AML-193 (cell line): ENCODE measurements at places on chromosomes 4 and X.

DNA sequence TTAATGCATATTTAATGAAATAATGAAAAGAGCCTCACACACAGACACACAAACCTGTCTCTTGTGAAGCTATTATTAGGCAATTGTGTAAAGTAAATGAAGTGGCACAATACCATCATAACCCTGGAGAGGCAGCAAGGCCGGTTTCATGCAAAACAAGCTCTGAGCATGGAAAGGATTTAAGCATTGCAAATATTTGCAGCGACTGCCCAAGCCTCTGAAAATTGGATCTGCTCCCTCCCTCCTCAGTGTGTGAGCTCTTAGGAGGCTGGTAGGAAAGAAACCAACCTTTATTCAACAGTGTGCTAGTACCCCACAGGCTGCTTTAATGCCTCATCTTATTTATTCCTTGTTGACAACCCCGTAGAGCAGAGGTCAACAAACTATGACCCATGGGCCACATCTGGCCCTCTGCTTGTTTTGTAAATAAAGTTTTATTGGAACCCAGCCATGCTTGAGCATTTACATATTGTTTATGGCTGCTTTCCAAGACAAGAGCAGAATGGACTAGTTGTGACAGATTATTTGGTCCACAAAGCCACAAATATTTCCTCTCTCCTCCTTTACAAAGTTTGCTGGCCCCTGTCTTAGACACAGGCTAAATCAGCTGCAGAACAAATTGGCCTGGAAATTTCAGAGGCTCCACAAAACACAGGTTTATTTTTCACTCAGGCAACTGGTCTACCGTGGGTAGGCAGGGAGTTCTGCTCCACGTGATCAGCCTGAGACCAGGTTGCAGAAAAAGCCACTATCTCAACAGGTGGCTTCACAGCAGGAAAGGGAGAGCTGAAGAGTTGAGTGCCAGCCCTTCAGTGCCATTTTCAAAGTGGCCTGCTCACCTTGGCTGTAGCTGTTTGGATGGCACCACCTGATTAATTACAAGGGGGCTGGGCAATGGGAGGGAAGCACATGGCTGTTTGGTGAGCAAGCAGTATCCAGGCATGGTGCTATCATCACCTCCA lies 16.8 kb downstream of the RS1 start:
- DNase-seq, result no peak

DNA sequence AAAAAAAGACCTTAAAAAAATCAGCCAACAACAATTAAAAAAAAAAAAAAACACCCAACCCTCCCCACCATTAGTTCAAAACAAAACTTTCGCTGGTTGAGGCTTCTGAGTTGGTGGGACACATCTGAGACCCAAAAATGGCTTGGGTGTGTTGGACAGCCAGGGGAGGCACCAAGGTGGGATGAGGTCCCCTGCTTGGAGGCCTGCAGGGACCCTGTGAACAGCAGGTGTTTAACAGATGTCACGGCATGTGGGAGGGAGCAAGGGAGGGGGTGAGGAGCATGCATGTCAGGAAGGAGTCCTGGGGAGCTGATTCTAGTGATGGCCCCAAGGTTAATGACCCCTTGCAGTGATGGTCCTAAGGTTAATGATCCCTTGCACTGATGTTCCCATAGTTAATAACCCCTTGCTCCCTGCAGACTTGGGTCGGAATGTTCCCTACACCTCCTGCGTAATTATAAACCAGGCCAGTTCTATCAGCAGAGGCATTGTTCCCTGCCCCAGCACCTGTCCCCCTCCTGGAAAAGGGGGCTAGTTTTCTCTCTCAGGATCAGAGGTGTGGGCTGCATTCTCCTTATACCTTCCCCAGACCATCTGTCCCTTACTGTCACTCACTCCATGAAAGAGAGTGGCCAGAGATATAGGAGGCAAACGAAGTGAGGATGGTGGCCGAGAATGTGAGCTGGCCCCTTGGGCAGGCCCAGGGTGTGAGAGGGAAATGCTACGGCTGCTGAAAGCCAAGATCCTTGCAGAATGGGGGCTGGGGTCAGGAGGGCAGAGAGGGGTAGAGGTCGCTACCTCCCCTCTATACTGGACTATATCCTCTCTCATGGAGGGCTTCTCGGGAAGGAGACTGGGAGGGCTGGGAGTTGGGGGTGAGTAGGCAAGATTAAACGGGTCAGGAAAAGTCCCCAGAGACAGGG lies 2.3 kb upstream of the FOXP3 start:
- no peak for DNase-seq

- no peak for DNase-seq
These were observed 208.9 kb downstream of the ADAMTS3 start for GRCh38 chr4:72360075-72360474.

GRCh38 chr4:87109121-87109520 lies 111.3 kb downstream of the KLHL8 start:
- DNase-seq, result no peak

- no peak for DNase-seq
These were observed 180.9 kb downstream of the DACH2 start for GRCh38 chrX:86329174-86329573.

DNA sequence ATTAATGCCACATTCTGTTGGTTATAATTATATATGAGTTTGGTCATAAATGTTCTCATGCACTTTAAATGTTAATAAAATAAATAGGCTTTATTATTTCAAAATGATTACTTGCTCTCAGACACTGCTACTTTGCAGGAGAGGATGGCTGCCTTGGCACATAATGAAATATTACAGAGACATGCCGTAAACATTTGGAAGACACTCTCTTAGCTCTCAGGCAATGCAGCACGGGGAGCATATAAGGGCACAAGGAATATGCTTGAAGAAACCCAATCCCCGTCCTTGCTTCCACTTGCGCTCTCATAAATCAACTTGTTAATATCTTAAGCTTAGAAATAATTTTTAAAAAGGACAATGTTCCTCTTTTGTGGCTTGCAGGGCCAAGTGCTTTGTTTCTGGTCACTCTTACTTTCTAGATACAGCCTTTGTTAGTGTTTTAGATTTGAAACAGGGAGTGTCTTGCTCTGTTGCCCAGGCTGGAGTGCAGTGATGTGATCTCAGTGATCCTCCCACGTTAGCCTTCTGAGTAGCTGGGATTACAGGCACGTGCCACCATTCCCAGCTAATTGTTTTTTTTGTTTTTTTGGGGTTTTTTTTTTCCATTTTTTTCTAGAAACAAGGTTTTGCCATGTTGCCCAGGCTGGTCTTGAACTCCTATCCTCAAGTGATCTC lies 445.0 kb downstream of the SPRY1 start:
- DNase-seq, result no peak

DNA sequence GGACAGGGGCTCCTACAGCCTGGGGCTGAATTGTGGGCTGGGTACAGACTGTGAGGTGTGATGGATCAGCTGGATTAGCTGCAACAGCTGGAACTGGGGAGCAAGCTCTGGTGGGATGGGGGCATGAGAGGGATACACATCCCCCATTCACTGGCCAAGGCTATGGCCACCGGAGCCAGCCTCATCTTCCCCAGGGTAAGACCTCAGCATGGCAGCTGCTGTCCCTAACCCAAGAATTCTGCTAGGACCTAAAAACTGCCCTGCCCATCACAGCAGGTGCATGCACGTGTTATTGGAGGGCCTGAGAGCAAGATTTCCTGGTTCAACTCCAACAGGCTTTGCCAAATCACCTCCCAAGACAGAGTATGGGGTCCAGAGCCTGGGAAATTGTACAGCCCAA lies 258.6 kb upstream of the AGTR2 start:
- no peak for DNase-seq

GRCh38 chr4:83180431-83180968 lies 66.0 kb upstream of the PLAC8 start:
- no peak for DNase-seq

DNA sequence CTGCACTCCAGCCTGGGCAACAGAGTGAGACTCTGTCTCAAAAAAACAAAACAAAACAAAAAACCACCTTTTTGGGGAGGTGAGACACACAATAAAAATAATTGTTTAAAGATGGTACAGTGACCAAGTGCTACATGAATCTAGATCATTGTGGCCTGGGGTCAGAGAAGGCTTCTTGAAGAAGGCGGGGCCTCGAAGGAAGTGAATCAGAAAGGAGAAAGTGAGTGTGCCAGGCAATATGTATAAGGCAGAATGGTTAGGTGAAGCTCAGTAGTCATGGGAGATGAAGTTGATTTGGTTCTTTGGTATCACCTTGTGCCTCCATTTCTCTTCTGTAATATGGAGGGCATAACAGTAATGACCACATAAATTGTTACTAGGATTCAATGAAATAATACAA lies 58.9 kb downstream of the DOCK11 start:
- no peak for DNase-seq

- DNase-seq, result no peak
These were observed 29.9 kb downstream of the TKTL1 start for GRCh38 chrX:154325541-154325940.

DNA sequence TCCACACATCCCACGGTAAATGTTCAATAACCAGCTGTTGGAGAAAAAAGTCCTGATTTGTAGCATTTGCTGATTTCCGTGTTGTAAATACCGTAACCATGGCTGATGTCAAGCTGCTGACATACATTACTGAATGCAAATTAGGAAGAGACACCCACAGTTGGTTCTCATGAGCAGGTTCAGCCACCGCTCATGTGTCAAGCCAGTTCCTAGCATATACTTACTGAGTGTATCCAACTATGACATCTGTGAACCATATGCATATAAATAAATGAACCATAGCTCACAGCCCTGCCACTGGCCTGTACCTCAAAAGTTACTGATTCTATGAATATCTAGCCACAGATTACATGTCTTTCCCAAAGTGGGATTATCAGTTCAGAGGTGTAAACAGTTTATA lies 29.5 kb downstream of the FHDC1 start:
- no peak for DNase-seq

DNA sequence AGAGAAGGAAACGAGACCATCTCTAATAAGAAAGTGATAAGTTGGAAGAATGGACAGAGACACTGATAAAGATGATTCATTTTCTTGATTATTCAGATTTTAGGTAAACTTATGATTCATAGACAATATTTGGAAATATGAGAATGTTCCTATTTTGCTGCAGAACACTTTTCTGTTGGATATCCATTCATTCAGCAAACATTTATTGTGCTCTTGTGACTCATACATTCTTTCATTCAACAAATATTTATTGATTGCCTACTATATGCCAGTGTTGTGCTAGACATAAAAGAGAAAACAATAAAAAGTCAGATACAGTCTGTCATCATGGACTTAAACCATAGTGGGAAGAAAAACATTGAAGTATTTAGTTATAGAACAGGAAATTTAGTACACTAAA lies 1232.0 kb downstream of the STIM2 start:
- DNase-seq, result no peak

- DNase-seq, result no peak
These were observed 34.6 kb downstream of the COX18 start for GRCh38 chr4:73034896-73035295.

DNA sequence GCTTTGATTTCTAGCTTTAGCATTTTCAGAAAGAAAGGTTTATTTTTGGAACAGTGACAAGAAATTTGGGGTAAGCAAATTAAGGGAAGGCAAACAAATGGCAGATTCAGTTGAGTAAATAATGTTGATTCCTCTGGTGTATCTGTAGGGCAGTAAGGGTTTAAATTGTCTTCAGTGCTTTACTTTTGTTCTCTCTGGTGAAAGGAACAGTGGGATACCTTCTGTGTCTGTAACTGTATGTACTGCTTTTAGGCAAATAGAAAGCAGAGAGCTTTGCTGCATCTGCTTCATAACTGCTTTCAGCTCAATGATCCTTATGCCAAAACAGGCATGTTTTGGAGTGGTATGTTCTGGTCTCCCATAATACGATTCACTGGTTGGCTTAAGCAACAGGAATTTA lies 932.1 kb upstream of the SLIT2 start:
- no peak for DNase-seq

GRCh38 chr4:1675802-1676137 lies 8.3 kb downstream of the FAM53A start:
- DNase-seq, result no peak

DNA sequence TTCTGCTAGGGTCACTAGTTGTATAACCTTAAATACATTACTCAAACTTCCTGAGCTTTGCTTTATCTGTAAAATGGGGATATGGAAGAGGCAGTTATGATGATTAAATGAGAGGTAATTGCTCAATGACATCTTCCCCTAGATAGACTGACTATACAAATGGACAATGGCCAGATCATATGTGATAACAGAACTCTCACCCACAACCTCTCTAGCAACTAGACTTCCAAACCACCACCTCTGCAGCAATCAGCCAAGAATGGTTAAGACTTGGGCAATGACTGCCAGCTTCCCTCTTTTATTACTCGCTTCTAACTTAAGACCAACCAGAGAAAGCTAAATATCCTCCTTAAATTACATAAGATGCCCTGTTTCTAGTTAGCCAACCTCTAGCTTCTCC lies 2.9 kb upstream of the SEPSECS start:
- peak; percentile 93 for DNase-seq

- no peak for DNase-seq
These were observed 51.7 kb downstream of the SCD5 start for GRCh38 chr4:82746705-82747574.

- DNase-seq, result no peak
These were observed 57.3 kb upstream of the ZNF157 start for GRCh38 chrX:47313056-47313455.

DNA sequence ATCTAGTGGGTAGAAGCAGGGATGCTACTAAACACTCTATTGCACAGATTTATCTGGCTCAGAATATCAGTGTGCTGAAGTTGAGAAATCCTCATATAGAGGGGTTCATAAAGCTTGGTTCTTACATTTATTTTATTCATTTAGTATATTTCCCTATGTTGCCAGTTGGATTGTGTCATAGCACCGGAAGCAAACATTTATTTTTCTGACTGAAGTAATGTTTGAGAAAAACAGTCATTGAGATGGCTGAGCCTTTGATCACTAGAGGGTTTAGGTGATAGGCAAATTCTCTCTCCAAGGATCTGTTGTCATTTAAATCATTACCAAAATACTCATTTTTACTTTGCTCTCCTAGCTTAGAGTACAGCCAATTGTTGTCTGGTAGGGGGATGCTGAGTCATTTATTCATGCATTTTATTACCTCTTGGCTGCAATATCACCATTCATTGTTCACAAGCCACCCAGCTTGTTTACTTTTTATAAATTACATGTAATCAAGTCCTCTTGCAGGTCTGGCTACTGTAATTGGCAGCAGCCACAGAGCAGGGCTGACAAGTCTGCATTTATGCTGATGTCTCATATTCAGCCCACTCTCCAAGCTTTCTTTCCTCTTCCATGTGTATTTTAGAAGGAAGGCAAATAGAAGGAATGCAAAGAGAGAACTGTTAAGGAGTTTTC lies 15.2 kb downstream of the GAB1 start:
- no peak for DNase-seq

DNA sequence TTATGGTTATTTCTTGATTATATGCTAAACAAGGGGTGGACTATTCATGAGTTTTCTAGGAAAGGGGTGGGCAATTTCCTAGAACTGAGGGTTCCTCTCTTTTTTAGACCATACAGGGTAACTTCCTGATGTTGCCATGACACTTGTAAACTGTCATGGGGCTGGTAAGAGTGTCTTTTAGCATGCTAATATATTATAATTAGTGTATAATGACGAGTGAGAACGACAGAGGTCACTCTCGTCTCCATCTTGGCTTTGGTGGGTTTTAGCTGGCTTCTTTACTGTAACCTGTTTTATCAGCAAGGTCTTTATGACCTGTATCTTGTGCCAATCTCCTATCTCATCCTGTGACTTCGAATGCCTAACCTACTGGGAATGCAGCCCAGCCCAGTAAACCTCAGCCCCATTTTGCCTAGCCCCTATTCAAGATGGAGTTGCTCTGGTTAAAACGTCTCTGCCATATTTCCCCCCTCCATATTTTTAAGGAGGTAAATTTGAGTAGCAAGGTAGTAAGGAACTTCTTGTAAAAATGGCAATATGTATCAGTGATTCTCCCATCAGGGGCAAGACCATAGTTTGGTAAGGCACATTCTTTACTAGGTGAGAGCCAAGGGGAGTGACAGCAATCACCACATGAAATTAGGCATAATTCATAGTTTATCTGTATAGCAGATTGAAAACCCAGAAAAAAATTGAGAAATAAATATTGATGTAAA lies 2.6 kb downstream of the CXCL2 start:
- DNase-seq, result no peak
